Gastrocnemius medialis (tissue), 4 donors: ENCODE measurements at places on chromosomes 5 and 9. TPM values are rescaled to one million over a fixed set of nuclear protein-coding genes. Genes with fewer than 3 reads are reported as not detected.

- no peaks in the 10 kb centered on the region for H3K4me1 ChIP-seq
- no peak overlapping the region for H3K27ac ChIP-seq
- no peaks in the 10 kb centered on the region for H3K36me3 ChIP-seq
Measured at GRCh38 chr5:60232036-60232795, 338.7 kb upstream of the PDE4D start.

DNA sequence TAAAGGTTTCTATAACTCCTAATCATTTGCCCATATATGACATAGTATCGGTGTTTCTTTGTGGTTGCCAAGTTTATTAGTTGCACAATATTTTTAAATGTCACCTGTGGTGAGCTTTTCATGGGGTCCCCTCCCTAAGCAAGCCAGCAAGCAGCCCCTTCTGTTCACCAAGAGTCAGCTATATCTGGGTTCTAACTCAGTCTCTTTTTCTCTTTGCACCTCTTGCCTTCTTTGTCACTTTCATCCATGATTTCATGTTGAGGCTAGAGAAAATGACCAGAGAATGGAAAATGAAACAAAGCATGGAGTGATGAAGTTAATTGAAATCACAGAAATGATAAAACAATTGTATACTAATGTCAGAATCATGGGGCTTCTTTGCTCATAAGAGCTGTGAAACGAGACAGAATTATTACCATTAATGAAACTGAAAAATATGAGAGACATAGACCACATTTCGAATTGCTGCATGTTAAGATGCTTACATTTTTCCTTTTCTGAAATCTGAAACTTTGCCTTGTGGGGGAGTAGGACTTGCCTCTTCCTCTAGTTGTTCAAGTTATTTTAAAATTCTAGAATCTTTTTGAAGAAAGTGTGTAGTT is 75.7 kb downstream of the CAMK4 start:
- no peaks in the 10 kb centered on the region for H3K36me3 ChIP-seq
- H3K27me3 ChIP-seq = no peaks in the 10 kb centered on the region
- H3K27ac ChIP-seq = no peak overlapping the region

DNA sequence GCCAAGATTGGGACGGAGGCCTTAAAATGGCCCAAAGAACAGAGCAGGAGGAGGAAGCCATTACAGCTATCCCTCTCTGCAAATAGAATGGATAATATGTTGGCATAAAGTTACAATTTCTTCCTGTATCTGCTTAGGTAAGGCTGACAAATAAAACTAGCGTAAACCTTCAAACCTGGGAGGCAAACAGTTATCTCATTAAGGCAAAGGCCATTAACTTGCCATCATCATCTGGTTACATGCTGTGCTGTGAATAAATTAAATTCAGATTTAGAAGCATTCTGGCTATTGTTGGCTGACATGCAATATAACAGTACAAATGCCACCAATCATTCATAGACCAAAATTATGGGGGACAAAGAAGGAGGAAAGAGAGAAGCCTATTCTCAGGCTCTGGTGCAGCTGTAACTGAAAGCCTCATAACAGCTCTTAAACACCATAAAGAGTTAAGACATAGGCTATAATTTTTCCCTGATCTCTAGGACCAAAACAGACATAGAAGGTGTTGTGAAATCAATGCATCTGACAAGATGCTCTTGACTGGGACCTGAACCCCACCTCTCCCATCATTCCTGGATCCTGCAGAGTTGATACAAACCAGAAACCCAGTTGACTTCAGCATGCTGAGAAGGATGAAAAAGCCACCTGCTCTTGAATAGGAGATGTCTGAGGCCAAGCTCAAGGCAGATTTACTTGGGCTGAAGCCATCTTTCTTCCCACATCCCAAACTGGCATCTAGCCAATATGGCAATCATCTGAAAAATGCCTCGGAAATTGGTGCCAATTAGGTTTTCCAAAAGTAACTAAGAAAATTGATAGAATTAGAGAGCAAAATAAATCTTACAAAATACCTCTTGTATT is 62.5 kb downstream of the PLCXD3 start:
- H3K27me3 ChIP-seq = no peaks in the 10 kb centered on the region
- DNase-seq = no peak
- H3K4me3 ChIP-seq = no peak overlapping the region
- no peaks in the 10 kb centered on the region for H3K36me3 ChIP-seq

DNA sequence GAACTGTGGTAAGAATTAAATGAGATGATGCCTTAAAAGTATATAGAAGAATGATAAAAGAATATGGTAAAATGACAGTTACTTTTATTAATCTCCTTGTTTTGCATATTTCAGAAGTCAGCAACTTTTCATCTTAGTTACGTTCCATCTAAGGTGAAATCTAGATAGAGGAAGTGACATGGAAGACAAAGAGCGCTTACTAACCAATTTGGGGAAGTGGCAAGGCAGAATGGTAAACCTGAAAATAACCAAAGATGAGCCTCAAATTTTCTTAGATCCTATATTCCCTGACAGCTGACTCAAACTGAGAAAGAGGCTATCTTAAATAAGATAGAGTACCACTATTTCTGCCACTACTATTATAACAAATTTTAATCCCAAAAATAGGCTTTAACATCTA is 52.5 kb downstream of the FGF10 start:
- H3K4me3 ChIP-seq = no peak overlapping the region
- no peak overlapping the region for H3K27ac ChIP-seq
- no peak for DNase-seq
- H3K4me1 ChIP-seq = no peaks in the 10 kb centered on the region
- no peaks in the 10 kb centered on the region for H3K27me3 ChIP-seq

- no peaks in the 10 kb centered on the region for H3K27me3 ChIP-seq
- no peak overlapping the region for H3K27ac ChIP-seq
- H3K4me1 ChIP-seq = peaks cover 5% of the 10 kb centered on the region
- DNase-seq = no peak
Measured at GRCh38 chr5:64502196-64502595, 3.6 kb upstream of the RGS7BP start.

DNA sequence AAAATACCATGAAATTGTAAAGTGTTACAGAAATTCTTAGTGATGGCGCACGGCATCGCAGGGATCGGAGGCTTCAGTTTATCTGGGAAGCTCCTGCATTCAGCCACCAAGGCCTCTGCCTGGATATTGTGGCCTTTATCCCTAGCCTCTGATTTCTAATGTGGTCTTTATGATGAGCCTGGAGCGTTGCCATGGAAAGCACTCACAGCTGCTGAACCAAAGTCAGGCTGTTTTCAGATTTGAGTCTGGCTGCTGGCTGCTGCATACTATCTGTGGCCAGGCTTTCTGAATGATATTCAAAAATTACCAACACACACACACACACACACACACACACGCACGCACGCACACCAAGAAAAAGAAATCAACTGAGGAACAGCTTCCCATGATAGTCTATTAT is 101.1 kb upstream of the ZNF366 start:
- no peak for DNase-seq
- peaks cover 15% of the 10 kb centered on the region for H3K4me1 ChIP-seq
- no peaks in the 10 kb centered on the region for H3K27me3 ChIP-seq

DNA sequence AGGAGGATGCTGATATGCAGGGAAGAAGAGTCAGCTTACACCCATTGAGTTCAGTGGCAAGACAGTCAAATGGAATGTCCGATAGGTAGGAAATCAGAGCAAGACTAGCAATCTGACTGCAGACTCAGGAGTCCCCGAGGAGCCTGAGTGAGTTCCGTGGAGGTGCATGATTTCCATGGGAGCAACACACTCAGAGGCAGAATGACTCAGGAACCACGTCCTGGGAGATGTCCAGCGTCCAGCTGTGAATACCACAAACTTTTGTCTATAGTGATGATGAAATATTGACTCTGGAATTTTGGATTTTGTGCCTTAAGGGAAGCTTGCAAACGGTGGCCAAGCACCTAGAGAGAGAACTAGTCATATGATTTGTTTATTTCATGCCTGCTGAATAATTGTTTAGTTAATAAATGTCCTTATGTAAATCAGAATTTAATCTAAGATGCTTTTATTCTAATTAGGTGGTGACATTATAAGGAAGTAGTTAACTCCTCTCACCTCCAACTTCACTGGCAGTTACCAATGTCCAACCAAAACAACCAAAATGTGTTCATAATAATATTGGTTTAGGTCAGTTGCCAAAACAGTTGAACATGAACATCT is 100.4 kb downstream of the PDE4D start:
- no peaks in the 10 kb centered on the region for H3K4me1 ChIP-seq
- no peak overlapping the region for H3K4me3 ChIP-seq
- H3K27ac ChIP-seq = no peak overlapping the region
- no peaks in the 10 kb centered on the region for H3K36me3 ChIP-seq
- no peaks in the 10 kb centered on the region for H3K27me3 ChIP-seq
- DNase-seq = peak; percentile 43

Gene KCNT1
- total RNA-seq = 3.1 TPM
